ENCODE measurements at places on chromosomes 12 and 14. TPM values are rescaled to one million over a fixed set of nuclear protein-coding genes. Genes with fewer than 3 reads are reported as not detected.

The RD3L gene
- total RNA-seq: not detected

The FLRT2 gene
- 27.0 TPM for total RNA-seq

The NOS1 gene
- total RNA-seq: 0.30 TPM

The SPTB gene
- total RNA-seq: 1.4 TPM

The INHBC gene
- total RNA-seq: 0.27 TPM

The SERPINA5 gene
- total RNA-seq: 18.4 TPM

The OSBPL8 gene
- total RNA-seq: 54.1 TPM

The DPF3 gene
- 26.3 TPM for total RNA-seq

The PLEKHD1 gene
- total RNA-seq: 0.08 TPM

The CCDC198 gene
- 1.5 TPM for total RNA-seq

The AKT1 gene
- total RNA-seq: 105 TPM

The RNASE1 gene
- total RNA-seq: 119 TPM

The AQP5 gene
- 0.92 TPM for total RNA-seq

The CLMN gene
- total RNA-seq: 6.5 TPM

The OASL gene
- total RNA-seq: 0.61 TPM

The TSPAN19 gene
- total RNA-seq: not detected

The C12orf42 gene
- not detected for total RNA-seq

The TMEM121 gene
- total RNA-seq: 3.7 TPM

The BRAP gene
- total RNA-seq: 14.2 TPM

Data from ovary (tissue), 10 donors.